ENCODE measurements at places on chromosomes 12 and 14.

DNA sequence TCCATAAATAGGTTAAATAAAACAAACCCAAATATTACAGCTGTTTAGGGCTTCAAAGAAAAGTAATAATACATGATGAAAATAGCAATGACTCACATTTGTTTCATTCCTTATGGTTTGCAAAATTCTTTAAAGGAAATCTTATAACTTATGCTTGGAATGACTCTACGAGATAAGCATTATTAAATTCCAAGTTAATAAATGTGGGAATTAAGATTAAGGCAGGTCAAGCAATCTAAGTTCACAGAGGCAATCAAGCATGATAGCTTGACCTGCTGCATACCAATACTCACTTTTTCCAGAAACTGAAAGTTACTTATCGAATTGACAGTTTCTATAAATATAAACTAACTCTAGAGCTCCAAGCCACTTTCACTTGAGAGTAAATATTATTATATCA is 1002.9 kb upstream of the SEL1L start:
- no peak for DNase-seq

DNA sequence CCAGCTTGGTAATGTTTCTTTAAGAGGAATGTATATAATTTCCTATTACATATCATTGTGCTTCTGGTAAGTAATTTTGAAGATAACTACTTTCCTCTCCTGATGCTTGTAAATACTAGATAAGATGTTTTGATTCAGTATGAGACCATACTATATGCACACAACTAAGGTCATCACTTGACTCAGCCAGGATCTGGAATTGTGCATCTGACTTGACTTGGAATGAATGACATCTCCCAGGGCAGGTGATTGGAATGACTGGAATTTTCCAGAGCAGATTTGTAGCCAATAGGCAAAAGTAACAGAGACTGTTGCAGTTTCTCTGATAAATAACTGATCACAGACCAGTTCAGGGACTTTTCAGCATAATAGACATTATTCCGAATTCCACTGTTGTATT is 11.1 kb downstream of the BEST3 start:
- no peak for DNase-seq

DNA sequence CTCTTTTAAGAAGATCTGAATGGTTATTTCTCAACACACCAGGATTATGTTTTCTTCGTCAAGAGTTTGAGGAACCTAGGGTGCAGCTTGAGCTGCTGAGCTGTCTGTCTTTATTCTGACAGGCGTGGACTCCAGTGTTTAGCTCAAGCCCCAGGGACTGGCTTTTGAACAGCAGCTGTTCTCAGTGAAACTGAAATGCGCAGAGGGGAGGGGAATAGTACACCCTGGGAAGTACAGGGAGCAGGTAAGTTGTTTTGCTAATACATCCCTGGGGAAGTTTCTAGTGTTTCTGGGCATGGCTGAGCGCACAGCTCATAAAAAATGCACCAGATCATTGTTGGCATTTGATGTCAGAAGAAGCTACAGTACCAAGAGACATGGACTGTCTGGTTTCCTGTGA is 659.8 kb downstream of the DIO2 start:
- DNase-seq = no peak

- DNase-seq = no peak
Observed at GRCh38 chr14:79831195-79831892, 380.0 kb downstream of the DIO2 start.

DNA sequence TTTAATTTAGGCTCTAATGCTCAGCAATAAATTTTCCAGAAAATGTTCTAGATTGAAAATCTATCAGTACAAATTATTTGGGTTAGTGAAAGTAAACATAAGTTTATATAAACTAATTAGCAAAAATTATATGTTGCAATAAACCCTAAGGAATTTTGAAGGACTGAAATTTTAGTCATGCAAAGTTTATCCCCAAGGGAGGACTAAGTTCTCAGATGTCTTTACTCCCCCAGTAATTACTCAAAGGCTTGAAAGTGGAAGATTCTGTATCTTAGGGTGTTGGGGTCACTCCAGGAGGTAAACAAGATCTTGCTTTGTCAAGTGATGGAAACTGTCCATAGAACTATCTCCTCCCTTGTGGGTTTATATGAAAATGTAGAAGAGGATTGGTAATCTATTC is 183.7 kb downstream of the AKAP6 start:
- no peak for DNase-seq

DNA sequence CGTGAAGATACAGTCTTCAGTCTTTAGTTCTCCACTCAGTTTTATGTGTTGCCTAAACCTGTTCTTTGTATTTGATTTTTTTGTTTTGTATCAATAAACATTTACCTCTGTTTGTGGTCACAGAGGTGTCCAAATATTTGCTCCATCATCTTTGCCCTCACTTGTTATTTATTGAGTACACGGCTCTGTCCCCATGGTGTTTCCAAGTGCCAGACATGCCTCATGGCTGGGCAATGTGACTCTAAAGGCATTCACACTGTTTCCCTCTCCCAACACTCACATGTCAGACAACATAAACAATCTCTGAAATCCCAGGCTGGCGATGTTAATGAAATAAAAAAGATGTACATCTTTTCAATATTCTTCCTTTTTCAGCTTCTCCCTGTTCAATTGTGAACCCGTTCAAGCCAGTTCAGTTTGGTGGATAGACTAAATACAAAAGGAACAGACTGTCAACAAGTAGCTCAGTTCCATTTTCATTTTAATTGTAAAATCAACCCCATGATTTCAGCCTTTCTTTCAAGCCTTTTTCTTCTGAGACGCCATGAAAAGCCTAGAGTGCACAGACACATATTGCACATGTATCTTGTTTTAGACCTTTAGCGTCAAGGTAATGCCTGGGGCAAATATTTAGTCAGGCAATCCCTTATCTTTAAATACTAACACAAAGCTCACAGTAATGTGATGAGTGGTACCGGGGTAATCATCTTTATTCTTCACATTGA is 680.7 kb downstream of the GALC start:
- DNase-seq = no peak

DNA sequence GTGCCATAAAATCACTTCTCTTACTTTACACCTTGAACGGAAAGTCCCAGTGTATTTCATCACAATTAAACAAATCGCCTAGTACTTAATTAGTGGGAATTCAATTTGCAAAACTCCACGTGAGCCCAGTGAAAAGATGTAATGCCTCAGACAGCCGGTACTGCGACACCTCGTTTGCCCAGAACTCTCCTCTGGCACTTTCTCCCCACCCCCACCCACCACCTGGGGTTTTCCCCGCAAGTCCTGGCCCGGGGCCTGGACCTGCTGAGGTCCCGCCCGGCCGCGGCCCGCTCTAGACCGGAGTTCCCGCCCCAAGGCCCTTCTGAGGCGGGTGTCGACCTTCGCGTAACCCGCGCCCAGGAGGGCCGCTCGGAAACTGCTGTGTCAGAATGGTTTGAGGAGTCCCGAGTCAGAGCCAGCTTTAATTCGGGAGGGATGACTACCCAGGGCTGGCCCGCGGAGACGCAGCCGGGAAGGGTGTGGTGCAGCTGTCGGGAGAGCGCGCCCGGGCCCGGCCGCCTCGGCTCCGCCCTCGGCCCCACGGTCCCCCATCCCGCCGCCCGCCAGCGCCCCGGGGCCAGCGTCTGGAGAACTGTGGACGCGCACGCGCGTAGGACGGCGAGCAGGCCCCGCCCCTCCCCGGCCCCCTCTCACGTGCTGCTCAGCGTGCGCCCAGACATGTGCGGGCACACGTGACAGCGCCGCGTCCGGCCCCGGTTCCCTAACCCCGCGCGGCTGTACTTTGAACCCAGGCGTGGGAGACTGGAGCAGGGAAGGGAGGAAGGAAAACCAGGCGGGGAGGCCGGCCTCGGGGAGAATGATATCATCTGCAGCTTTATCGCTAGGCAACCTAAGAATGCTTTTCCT is 10.8 kb downstream of the BHLHE41 start:
- DNase-seq = peak; percentile 17

- no peak for DNase-seq
Observed at GRCh38 chr12:129305851-129306250, 452.6 kb downstream of the GLT1D1 start.

DNA sequence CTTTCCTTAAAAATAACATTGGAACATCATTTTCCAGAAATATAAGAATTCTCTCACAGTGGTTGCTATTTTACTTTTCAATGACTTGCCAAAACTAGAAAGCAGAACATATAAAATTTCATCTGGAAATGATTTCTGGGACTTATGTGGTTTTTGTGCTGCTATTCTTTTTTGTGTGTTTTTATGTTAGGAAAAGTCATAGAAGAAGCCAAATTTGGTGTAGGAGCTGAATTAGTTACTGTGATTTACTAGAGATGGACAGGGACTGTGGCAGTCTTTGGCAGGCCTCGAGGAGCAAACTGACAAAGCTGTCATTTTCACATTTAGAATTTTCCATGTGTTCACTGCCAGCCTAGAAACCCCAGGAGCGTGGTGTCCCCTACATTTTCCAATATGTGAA is 38.3 kb upstream of the LDHB start:
- no peak for DNase-seq

- DNase-seq = no peak
Observed at GRCh38 chr14:104142946-104143470, 4.6 kb downstream of the KIF26A start.

- DNase-seq = no peak
Observed at GRCh38 chr12:85509081-85509856, 229.2 kb downstream of the ALX1 start.

GRCh38 chr14:54665946-54666345 is 99.0 kb downstream of the SAMD4A start:
- DNase-seq = no peak

DNA sequence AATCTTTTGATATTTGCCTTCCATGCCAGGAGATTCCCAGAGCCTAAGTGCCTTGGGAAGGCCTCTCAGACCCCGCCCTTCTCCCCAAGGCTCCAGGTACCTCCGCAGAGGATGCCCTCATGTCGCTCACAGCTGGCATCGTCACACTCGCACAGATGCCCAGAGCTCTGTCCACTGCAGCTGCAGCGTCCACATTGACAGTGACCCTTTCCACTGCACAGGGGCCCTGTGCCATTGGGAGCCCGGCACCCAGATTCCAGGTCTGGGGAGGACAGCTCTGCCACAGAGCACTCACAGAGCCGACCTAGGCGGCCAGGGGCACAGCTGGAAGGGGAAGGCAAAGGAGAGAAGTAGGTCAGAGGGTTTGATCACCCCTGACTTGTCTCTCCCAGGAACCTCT is 12.3 kb upstream of the CSAD start:
- no peak for DNase-seq

GRCh38 chr12:112167718-112168525 is 42.6 kb downstream of the TRAFD1 start:
- DNase-seq = no peak

DNA sequence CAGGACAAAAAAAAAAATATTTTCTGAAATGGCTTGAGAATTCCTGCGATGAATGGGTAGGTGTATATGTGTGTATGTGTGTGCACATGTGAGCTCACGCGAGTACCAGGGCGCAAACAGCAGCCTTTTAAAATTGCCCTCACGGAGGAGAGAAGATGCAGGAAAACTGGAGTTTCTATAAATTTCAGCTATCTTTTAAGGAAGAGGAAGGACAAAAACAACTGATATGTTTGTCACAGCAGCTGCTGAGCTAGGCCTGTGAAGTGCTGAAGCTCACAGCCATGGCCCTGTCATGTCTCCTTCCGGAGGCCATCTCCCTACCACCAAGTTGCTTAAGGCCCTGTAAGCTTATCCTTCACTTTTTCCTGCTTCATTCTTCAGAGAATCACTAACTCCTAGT is 40.8 kb downstream of the DUSP16 start:
- DNase-seq = no peak

GRCh38 chr12:64696080-64696741 is 63.0 kb downstream of the GNS start:
- DNase-seq = no peak

DNA sequence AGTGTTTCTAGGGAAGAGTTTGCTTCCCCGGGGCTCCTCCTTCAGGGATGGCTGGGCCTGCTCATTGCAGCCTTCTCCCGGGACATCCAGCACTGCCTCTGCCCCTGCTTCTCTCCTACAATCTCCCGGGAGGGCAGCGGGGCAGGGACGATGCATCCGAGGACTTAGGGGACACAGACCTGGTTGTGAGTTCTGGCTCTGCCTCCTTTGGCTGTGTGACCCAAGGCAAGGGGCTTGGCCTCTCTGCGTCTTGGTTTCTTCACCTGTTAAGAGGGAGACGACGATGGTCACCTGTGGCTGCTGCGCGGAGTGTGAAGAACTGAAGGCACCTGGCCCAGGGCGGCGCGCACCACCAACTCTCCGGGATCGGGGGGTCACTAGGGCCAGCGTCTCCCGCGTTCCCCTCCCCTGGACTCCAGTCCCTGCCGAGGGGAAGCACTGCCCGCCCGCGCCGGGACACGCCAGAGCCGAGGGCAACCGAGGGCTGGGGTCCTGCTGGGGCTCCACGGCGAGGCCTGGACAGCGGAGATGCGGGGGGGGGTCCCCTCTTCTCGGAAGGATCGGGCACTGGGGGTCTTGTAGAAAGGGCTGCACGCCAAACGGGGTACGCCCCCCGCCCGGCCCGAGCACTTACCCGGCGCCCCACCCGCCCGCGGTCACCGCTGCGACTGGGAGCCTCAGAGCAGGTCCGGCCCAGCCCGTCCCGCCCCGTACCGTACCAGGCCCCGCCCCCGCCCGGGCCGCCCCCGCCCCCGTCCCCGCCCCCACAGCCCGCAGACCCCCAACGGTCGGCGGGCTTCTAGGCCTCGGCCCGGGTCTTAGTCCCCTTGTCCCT is at the start of gene HVCN1:
Gene HVCN1 (minus strand): TSS at position 670 of the 835 bp plus-strand sequence. CDS start 5,870 bp downstream, outside the sequence.
- DNase-seq = peak; percentile 33

DNA sequence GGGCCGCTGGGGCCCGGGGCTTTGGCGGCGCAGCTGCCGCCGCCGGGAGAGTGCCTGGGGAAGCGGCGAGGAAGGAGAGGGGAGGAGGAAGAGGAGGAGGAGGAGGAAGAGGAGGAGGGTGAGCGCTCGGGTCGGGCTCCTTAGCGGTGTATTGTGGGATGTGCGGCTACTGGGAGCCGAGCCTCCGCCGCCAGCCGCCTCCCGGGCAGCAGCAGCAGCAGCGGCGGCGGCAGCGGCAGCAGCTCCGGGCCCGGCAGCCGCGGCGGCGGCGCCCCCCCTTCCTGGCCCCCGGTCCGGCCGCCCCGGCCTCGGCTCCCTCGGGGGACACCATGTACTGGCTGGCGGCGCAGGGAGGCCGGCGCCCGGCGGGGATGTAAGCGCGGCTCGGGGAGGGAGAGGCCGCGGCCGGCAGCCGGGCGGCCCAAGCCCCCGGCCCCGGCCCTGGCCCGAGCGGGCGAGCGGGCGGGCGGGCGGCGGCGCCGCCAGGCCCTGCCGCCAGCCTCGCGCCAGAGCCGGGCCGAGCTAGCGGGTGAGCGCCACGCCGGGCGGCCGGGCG is at the start of gene SETD1B:
Gene SETD1B (plus strand): TSS at position 149 of the 556 bp plus-strand sequence. CDS start 729 bp downstream, outside the sequence.
- peak; percentile 31 for DNase-seq

DNA sequence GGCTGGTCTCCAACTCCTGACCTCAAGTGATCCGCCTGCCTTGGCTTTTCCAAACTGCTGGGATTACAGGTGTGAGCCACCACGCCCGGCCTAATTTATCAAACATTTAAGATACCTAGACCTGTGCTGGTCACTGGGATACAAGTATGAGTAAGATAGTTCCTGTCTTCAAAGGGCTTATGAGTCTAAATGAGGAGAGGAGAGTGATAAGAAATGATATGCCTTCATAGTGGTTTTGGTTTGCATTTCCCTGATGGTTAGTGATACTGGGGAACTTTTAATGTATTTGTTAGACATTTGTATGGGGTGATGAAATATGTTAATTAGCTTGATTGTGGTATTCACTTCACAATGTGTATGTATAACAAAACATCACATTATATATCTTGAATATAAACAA is 21.2 kb downstream of the TMED10 start:
- no peak for DNase-seq

Data from activated gamma-delta T cell (primary cell).